ENCODE measurements at places on chromosomes 12 and 14.
A peak's percentile ranks its signal among the peaks of the same experiment; 100 is the strongest.

- DNase-seq, result no peak
These were observed 658.2 kb upstream of the FLRT2 start for GRCh38 chr14:84871734-84872133.

- no peak for DNase-seq
These were observed 163.5 kb downstream of the CFAP54 start for GRCh38 chr12:96652870-96653269.

DNA sequence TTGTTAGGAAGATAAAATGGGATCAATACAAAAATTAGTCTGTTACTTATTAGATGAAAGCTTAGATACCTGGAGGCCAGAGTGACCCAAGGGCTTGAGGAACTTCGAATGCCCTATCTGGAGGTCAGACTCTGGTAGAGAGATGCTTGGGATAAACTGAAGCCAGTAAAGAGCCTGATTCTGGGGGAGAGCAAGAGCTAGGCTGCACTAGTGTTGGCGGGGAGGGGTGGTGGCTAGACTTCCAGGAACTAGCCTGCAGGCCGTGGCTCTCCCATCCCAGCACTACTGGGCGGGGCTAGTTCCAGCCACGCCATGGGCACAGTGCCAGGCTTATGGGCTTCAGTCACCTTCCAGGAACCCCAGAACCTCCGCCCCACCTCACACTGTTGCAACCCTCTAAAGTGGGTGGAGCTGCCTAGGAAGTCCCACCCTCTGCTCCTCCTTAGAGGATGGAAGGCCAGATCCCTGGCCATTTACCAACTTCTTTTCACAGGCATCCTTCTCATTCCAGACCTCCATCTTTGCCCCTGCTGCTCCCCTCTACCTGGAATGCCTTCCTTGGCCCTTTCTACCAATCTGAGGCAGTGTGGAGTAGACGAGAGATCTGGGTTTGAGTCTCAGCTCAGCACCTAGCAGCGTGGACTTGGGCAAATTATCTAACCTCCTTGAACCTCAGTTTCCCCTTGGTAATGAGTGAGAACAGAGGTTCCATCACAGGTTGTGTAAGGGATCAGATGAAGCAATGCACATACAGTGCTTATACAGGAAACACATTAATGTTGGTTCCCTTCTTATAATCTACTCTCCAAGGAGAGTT is 6.3 kb upstream of the NFE2 start:
- no peak for DNase-seq

DNA sequence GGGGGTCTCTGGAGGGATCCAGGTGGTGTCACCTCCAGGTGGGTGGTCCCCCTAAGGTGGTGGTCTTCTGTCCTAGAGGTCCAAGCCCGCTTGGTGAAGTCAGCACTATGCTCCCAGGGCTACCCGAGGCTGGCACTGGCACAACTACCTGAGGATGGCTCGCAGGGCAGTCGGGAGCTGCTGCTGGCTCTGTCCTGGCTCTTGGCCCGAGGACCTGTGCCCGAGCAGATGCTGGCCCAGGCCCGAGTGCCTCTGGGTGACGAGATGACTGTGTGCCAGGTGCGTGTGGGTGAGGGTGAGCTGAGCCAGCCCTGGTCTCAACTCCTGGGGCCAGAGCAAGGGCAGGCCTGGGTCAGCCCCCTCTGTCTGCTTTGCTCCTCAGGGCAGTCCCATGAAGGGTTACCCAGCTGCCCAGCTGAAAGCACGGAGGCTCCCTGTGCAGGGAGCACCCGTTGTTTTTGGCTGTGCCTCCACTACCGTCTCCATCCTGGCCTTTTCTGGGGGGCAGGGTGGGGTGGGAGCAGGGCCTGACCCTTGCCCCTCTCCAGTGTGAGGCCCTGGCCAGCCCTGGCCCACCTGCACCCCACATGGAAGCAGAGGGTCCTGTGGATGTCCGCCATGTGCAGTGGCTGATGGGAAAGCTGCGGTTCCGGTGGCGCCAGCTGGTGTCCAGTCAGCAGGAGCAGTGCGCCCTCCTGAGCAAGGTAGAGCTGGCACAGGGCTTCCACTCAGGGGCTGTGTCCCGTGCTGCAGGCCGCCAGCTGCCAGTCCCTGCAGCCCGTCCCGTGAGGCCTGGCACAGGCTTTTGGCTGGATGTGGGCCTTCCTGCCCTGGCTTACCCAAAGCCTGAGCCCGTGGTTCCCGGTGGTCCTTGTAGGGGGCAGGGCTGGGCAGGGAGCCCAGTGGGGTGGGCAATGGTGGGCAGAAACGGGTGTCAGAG is 1.3 kb downstream of the TEDC1 start:
- DNase-seq, result no peak

GRCh38 chr14:81676879-81677278 is 143.2 kb upstream of the SEL1L start:
- no peak for DNase-seq

DNA sequence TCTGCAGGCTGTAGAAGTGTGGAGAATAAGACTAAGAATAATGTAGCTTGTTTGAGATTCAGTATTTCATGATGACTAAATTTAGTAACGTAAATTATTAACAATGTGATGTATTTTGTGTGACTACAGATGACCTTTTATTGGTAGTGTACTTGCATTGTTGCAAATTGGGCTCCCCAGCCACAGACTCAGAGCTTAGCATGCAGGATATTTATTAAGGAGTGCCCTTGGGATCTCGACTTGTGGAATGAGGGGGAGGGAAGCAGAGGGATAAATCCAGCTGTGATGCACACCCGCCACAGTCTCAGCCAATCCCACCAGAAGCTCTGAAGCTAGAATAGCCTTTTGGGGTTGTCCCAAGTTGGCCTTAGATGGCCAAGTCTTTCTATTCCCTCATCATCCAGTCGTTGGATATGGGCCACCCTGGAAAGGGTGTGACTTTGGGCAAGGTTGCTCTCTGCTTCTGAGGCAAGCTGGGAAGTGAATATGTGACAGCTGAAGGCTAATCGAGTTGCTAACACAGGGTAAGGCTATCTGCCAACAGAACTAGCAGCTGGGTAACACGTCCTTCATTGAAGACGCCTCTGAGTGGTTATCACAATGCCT is 42.1 kb upstream of the USP44 start:
- DNase-seq, result no peak

GRCh38 chr12:79765157-79765556 is 74.4 kb upstream of the PAWR start:
- DNase-seq, result no peak

- no peak for DNase-seq
These were observed 52.1 kb upstream of the AEBP2 start for GRCh38 chr12:19387161-19387560.

DNA sequence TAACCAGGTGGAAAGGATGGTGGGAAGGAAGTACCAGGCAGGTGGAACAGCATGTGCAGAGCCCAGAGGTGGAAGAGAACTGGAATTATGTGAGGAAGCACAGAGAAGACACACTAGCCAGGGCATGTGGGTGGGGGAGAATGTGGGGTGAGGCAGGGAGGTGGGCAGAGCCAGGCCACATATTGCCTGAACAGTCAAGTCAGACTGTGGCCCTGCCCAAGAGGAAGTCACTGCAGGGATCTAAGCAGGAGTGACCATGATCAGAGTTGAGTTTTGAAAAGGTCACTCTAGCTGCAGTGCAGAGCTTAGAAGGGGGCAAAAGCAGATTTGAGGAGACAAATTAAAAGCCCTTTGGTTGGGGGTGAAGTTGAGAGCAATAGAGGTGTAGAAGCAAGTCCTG is 114.0 kb upstream of the SLC38A2 start:
- DNase-seq, result no peak

- DNase-seq, result no peak
These were observed 41.0 kb upstream of the RGS6 start for GRCh38 chr14:71891185-71891584.

DNA sequence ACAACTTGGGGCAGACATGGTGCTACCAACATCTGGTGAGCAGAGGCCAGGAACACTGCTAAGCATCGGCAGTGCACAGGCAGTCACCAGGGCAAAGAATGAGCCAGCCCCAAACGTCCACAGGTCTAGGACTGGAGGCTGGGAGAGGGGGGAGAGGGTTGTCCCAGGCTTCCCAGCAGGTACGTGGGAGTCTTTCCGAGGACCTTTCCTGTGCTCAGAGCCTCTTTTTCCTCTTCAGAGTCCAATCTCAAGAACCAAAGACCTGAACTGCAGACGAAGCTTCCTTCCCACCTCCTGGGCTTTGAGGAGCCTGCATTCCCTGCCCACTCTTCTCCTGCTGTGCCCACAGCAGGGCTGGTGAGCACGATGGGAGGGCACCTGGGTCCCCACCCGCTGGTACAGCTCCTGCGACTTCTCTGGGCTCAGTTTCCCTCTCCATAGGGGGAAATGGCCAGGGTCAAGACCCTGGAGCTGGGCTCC is 48.7 kb downstream of the DLK1 start:
- DNase-seq, result no peak

- DNase-seq, result peak; percentile 79
These were observed 63.5 kb downstream of the ST8SIA1 start for GRCh38 chr12:22271023-22271422.

- DNase-seq, result no peak
These were observed 11.5 kb upstream of the IL26 start for GRCh38 chr12:68237078-68237477.

- no peak for DNase-seq
These were observed 49.6 kb downstream of the NT5DC3 start for GRCh38 chr12:103791350-103791920.

DNA sequence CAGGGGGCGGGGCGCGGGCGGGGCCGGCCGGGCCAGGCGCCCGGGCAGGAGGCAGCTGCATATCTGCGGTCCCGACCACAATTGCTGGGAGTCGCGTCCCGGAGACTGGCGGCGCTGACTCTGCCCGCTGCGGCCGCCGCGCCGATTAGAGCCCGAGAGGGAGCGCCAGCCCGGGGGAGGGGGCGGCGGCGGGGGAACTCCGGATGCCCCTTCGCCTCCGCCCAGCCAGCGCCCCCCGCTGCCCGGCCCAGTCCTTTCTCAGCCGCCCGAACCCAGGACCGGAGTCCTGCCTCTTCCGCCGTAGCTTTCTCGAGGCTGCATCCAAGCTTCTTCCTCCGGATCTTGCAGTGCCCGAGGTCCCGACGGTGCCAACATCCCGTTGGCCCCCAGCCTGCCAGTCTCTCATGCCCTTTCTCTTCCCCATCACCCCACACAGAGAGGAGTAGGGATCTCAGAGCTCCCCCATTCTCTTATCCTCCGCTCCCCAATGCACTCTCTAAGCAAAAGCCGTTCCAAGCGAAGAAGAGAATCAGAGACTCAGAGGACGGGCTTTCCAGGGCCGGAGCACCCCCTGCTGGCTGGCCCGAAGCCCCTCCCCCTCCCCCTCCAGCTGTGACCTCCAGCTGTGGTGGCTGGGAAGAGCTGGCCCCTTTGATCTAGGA is 8.8 kb upstream of the SP7 start:
- DNase-seq, result peak; percentile 44

- no peak for DNase-seq
These were observed 10.8 kb downstream of the ZCRB1 start for GRCh38 chr12:42315108-42315507.

GRCh38 chr14:95597784-95598211 is 62.9 kb downstream of the GLRX5 start:
- DNase-seq, result no peak

DNA sequence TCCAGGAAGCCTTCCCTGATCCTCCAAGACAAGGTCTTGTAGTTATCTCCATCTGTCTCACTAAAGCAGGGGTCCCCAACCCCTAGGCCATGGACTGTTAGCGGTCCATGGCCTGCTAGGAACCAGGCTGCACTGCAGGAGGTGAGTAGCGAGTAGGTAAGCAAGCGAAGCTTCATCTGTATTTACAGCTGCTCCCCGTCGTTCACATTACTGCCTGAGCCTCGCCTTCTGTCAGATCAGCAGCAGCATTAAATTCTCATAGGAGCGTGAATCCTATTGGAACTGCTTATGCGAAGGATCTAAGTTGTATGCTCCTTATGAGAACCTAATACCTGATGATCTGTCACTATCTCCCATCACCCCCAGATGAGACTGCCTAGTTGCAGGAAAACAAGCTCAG is 12.4 kb upstream of the NFYB start:
- DNase-seq, result no peak

DNA sequence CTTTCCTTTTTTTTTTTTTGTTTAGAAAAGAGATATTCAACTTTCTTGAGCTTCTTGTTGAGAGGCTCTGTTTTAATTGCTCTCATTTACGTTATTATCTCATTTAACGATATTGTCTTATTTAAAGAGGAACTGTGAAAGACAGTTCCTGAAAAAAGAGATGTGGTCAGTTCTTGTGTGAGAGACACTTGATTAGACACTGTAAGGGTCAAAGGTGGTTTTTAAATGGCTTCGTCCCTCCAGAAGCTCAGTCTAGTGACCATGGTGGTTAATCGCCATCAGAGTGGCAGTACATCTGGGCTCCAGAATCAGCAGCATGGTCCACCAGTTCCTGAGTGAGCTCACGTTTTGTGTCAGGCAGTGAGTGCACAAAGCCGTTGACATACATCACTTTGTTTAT is 57.9 kb upstream of the KCNA5 start:
- no peak for DNase-seq

GRCh38 chr12:49456131-49456679 is 82.6 kb upstream of the KCNH3 start:
- DNase-seq, result no peak

- no peak for DNase-seq
These were observed 31.5 kb downstream of the MEG3 start for GRCh38 chr14:100857233-100857922.

DNA sequence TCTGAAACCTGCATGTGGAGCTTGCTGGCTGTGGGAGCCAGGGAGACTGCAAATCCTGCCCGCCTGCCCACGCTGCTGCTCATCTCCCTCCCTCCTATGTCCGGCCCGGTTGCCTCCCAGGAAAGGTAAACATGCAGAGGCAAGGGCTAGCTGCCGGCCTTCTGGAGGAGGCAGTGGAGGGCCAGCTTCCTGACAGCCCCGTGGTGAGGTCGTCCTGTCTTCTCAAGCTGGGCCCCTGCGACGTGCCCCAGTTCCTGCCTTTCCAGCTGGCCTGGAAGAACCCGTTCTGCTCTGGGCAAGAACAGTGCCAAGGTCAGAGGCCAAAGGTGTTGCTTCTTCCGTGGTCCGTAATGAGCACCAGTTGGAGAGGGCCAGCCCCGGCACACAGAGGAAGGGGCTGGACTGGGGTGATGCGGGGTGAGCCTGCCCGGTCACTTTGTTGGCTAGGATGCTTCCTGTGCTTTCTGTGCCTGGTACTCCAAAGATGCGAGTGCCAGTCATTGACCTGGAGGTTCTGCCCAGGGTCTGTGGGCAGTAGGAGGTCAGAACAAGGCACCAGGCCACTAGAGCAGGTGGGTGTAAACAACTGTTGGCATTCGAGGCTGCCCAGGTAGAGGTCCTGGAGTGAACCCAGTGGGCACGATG is 25.3 kb downstream of the TPCN1 start:
- no peak for DNase-seq

- no peak for DNase-seq
These were observed 138.9 kb downstream of the HMGA2 start for GRCh38 chr12:65962921-65963861.

GRCh38 chr12:49491823-49492222 is 47.0 kb upstream of the KCNH3 start:
- no peak for DNase-seq

DNA sequence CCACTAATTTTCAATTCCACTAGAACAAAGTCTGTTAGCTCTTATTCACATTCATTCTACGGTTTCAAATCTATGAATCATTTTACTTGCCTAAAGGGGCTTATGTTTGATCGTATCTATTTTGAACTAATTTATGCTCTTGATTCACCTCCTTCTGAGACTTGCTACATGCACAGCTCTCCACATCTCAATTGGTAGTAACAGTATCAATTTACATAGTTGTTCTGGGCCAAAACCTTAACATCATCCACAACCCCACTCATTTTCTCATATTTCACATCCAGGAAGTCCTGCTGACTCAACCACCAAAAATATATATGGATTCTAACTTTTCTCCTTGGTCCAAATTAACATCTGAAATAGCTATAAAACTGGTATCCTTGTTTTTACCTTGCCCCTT is 208.6 kb downstream of the RASSF9 start:
- DNase-seq, result peak; percentile 43

All from fibroblast of skin of left biceps (primary cell).